ENCODE measurements at places on chromosomes 12 and 14.

- DNase-seq = no peak
Measured at GRCh38 chr12:52806821-52807543, 6.9 kb downstream of the KRT4 start.

- DNase-seq = no peak
Measured at GRCh38 chr12:48336061-48336460, 14.7 kb downstream of the ZNF641 start.

- DNase-seq = no peak
Measured at GRCh38 chr14:22848351-22849164, 12.2 kb downstream of the MMP14 start.

DNA sequence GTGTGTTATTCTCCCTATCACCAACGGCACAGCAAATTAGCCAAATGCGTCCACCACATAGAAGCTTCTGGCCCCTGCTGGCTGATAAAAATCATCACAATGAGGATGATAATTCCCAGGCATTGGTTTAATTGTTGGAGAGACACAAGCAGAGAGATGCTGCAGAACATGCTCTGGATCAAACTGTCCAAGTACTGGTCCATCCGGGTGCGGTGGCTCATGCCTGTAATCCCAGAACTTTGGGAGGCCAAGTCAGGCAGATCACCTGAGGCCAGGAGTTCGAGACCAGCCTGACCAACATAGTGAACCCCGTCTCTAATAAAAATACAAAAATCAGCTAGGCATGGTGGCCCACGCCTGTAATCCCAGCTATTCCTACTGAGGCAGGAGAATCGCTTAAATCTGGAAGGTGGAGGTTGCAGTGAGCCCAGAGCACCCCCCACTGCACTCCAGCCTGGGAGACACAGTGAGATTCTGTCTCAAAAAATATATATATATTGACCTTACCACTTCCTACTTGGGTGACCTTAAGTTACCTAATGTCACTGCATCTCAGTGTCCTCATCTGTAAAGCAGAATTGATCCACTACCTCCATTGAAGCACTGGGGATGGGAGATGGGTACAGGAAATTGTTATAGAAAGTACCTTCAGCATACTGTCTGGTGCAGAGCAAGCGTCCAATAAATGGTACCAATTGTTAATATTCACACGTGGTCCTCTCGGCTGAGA lies 83.7 kb upstream of the EGLN3 start:
- no peak for DNase-seq

DNA sequence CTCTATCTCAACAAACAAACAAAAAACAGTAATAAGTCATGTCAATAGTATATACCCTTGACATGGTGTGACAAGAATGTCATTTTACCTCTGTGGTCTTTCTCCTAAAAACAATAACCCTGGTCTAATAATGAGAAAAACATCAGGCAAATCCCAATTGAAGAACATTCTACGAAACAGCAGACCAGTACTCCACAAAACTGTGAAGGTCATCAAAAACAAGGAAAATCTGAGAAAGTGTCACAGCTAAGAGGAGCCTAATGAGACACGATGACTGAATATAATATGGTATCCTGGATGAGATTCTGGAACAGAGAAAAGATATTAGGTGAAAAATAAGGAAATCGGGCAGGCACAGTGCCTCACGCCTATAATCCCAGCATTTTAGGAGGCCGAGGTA lies 5.6 kb upstream of the COCH start:
- DNase-seq = no peak

DNA sequence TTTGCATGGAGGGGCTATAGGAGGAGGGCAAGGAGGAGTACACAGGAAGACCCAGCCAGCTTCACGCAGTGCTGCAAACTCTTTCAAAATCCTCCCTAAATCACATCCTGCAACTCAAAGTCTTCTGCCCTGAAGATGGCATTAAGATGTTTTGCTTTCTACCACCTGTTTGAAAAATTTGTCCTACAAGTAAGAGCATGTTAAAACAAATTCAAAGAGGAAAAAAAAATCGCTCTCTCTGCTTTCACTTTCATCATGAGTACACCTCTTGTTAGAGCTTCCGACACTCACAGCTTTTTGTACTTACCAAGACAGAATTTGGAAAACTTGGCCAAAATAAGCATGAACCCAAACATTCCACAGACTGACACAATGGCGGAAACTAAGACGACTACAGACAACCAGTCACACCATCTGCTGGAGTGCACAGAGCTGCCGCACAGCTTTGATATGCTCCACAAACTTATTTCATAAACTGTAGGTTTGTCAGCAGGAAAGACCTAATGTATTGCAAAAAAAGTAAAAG lies 21.3 kb downstream of the GCH1 start:
- no peak for DNase-seq

- DNase-seq = no peak
Measured at GRCh38 chr12:21221778-21222177, 90.8 kb downstream of the SLCO1B1 start.
